ENCODE measurements at places on chromosomes 3 and 15. TPM values are rescaled to one million over a fixed set of nuclear protein-coding genes. Genes with fewer than 3 reads are reported as not detected.

- DNase-seq: no peak
Measured at GRCh38 chr15:100932676-100933348, 13.7 kb downstream of the LRRK1 start.

DNA sequence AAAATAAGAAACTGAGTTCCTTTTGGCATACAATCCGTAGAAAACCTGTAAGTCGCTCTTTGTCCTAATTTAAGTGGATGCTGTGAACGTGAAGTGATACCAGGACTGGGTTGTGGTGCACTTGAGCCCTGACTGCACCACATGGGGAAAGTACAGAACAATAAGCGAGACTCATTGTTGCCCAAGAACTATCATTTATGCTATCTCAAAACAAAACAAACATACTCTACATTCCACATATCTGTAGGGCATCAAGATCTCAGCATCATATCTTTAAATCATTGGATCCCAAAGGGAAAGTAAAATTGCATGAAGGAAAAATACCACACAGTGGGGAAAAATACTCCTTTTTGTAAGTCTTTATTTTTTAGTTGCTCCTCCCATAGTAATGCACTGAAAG is 580.3 kb downstream of the MECOM start:
- DNase-seq: no peak

FBXW12 gene
- not detected for total RNA-seq

DNA sequence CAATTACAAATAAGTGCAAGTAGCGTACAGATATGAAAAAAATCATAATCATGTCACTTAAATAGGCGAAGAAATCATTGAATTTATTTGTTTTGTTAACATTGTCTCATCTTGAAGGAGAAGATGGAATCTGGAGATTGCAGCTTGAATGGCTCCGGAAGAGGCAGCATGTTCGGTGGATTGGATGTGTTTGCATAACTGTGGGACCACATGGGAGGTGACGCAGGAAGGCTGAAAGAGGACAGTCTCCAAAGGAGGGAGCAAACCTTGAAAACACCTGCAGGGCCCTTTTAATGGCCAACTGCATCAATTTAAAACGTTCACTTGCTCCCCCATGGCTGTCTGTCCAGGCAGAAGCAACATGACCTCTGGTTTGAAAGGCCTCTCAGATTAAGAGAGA is 61.3 kb downstream of the CHL1 start:
- no peak for DNase-seq

- no peak for DNase-seq
Measured at GRCh38 chr3:185934174-185934557, 3.6 kb downstream of the TRA2B start.
